ENCODE measurements at places on chromosomes 1 and 21.
A peak's percentile ranks its signal among the peaks of the same experiment; 100 is the strongest.

GRCh38 chr1:23370330-23370708 is 683 bp upstream of the ZNF436 start:
- no peak for DNase-seq

DNA sequence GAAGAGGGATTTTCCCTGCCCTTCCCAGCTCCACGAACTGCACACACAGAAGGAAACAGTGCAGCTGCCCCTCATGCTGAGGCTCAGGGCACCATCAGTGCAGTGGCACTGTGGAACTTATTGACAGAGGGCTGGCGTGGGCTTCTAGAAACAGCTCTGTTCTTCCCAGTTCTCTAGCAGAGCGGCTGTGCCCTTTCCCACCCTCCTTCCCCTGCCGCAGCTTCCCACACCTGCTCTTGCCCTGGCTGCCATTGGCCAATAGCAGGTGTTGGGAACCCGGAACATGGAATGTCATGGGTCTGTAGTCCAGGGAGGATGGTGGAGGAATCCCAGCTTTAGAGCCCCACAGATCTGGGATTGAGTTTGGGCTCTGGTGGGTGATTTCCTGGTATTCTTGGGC is 343.8 kb downstream of the RPS6KC1 start:
- no peak for DNase-seq

DNA sequence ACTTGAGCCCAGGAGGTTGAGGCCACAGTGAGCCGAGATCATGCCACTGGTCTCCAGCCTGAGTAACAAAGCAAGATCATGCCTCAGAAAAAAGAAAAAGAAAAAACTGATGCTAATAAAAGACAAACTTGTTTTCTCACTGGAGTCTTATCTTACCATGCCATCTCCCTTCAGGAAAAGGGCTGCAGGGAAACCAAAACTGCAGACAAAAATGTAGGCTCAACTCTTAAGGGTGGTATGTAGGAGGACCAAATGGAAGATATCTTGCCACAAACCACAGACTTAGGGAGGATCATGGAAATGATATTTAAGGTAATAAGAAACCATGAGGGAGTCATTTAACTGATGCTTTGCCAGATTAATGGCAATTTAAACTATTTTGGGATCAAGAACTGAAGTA is 32.9 kb downstream of the UROD start:
- DNase-seq = no peak

DNA sequence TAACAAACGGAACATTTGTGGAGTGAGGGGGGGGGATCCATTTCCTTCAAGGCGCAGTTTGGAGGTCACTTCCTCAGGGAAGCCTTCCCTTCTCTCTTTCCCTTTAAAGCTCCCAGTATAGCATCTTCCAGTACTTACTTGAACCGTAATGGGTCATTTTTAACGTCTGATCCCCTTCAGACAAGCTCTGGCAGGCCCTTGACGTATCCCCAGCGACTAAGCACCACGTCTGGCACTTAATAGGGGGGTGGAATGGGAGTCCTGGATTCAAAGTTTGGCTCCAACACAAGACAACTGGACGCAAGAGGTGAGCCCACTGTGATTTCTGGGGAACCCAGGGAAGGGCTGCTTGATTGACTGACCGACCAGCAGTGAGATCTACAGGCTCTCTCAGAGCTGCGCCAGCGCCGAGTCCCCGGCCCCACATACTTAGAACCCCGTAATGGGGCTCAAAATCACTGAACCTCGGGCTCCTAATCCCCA is 441 bp downstream of the YARS1 start:
- DNase-seq = no peak

DNA sequence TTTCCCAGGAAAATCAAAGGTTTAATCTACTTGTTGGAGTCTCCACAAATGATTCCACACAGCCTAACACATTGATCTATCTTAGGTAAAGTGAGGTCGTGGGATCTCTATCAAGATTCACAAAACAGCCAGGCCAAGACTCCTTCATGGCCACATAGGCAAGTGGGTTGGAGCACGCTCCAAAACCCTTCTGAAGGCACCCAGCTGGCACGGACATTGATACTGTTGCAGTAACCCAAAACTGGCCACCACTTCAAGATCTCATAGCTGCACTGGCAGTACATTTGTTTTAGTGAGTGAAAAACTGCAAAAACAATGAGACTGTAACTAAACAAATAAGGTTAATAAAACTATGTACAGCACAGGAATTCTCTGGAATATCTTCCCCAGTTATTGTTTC is 61.9 kb downstream of the COLGALT2 start:
- no peak for DNase-seq

- DNase-seq = peak; percentile 23
Observed at GRCh38 chr1:89941110-89941766, 53.7 kb upstream of the ZNF326 start.

DNA sequence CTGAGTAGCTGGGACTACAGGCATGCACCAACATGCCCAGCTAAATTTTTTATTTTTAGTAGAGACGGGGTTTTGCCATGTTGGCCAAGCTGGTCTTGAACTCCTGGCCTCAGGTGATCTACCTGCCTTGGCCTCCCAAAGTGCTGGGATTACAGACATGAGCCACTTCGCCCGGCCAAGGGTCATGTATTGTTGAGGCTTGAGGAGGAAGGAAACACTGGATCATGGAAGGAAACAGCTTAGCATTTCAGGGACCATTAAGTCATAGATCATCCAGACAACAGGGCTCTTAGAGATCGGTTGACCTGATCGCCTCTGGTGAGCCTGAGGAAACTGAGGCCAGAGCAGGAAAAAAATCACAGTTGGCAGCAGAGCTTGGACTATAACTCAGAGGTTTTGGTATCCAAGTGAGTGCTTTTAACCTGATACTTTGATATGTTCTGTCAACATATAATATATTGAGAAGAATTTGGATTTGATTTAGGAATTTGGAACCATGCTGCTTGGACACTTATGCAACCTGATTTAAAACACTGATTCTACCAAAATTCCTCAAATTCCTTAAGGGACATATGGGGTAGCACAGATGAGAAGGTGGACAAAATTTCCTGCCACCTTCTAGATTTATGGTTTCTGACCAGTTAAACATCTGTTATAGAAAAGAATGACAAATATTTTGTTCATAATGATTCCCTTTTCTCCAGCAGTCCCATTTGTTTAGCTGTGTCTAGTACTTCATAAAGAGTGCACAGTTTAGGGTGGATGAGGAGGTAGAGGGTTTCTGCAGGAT is 13.1 kb upstream of the BMP8A start:
- no peak for DNase-seq

DNA sequence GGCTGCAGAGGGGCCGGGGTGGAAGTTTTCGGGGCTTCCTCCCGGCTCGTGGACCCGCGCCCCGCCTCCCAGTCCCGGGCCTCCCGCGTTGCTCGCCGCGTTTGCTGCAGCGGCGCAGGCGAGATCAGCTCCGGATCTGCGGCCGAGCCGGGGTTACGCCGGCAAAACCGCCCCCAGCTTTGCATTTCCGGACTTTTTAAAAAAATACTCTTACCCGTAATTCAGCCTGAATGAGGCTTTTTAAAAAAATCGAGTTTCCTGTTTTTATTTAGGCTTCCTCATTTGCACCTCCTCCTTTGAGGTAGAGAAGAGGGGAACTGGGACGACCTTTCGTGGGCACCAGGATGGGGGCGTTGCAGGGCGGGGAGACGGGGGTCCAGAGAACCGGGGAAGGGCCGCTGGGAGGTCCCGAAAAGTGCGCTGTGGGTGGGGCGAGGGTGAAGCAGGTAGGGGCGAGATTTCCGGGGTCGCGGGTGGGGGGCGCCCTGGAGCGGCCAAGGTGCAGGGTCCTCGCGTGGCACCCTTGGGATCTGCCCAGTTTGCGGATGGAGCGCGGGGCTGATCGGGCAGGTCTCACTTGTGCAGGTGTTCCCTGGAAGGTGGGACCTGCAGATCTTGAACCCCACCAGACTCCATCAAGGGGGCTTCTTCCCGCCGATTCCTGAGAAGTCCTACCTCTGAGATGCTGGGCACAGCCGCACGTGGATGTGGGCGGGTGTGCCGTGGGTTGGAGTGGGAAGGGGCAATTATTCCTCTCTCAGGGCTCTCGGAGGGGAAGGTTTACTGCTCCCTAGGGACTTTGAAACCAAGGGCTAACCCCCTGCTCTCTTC is 1.1 kb downstream of the PIK3CD start:
- peak; percentile 63 for DNase-seq

- DNase-seq = no peak
Observed at GRCh38 chr1:33460144-33460543, 12.3 kb upstream of the ZSCAN20 start.

GRCh38 chr21:43289966-43290365 is 121.2 kb downstream of the CRYAA start:
- DNase-seq = no peak

DNA sequence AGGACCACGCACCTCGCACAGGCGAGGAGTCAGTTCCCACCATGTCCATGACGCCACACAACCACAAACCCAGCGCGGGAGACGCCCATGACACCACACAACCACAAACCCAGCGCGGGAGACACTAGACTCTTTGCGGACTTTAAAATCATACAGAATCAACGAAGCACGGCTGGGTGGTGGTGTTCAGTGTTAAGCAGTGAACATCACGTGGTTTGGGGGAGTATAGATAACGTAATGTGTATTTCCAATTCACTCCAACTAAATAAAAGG is 19.2 kb downstream of the PTTG1IP start:
- no peak for DNase-seq

DNA sequence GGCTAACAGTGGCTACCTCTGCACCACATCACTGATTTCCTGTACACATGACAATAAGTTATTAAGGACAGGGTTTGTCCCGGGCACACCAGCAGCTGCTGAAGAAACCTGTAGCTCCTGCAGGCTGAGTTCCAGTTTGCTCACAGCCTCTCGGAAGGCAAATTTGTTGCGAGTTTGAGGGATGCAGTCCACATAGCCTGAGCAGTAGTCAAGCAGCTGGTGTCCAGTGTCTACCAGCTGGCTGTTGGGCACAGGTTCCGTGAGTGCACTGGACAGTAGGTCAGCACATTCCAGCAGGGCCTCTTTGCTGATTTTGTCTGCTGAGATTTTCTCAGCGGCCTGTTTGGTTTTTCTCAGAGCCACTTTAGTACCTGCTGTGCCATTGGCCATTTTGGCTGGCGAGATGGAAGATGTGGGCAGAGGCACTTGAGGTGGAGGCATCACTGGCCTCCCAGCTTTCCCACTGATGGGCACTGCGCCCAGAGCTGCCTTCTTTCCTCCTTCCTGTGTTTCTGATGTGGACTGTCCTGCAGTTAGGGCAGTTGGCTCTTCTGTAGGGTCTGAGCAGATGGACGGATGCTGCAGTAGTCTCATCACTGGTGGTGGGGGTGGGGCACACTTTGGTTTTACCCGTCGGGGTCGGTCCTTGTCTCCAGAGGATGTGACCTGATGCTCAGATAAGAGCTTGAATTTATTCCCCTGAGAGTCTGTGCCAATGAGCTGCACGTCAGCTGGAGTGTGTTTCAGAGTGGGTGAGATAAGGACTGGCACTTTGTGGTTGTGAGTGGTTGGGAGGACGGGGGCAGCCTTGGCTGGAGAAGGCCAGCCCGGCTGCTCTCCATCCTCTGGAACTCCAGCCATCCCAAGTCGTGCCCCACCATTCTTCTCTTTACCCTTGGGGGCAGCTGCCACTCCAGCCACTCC is 26.1 kb downstream of the TOR3A start:
- DNase-seq = no peak

GRCh38 chr21:42356046-42356445 is 5.3 kb upstream of the TFF2 start:
- no peak for DNase-seq

DNA sequence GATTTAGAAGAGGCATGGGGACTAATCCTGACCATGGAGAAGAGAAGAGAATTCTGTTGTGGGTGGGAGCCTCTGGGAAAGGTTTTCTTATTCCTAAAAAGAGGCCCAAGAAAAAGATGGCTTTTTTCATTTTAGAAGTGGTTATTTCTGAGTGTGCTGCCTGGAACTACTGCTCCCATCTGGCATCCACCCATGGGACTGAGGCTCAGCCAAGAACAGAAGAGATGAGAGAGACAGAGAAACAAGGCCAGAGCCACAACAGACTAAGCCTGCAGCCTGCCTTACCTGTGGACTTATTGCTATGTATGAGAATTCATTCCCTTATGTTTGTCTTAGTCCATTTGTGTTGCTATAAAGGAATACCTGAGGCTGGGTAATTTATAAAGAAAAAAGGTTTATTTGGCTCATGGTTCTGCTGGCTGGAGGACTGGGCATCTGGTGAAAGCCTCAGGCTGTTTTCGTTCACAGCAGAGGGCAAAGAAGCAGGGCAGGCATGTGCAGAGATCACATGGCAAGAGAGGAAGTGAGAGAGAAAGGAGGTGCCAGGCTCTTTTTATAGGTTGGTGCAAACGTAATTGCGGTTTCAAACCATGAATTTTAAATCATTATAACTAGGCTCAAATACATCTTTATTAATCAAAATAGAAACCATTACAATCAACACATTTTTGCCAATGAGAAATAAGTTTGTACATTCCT is 57.5 kb upstream of the PRDM2 start:
- DNase-seq = no peak

GRCh38 chr1:203667616-203668015 is 41.0 kb downstream of the ATP2B4 start:
- DNase-seq = no peak

DNA sequence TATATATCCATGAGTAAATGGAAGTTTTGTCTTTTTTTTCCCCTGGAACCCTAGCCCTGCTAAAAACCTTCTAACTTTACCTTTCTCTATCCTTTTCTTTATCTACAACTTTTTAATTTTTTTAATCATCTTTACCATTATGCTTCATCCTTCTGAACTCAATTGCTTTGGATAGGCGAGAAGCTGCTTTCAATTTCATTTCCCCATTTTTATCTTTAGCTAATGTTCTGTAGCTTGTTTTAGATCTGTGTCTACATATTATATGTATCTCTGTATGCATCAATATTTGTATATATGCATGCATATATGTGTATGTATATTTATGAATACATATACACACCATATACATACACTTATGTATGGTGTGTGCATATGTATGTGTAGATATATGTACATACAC is 57.4 kb downstream of the PTPRC start:
- DNase-seq = no peak

- no peak for DNase-seq
Observed at GRCh38 chr1:108691128-108691941, 775 bp upstream of the PRPF38B start.

GRCh38 chr1:168505006-168505405 is 38.8 kb downstream of the XCL2 start:
- no peak for DNase-seq

DNA sequence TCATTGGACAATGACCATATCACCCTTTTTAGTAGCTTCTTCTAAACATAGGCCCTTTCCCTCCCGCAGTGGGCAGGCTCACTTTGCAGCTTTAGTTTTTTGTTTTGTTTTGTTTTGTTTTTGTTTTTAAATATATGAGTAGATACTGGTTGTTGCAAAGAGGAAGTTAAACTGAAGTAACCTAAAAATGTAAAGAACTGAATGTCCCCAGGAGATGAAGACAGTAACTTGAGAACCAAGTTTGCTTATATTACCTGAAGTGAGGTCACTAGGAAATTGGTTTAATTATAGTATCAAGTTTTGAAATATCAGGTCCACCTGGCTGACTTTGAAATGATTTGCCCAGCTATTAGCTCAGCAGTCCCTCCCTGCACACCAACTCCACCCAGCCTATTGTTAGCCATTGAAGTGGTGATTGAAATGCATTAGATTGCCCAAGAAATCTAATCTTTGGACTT is 18.2 kb downstream of the SMAP2 start:
- DNase-seq = no peak

Measured in activated CD8-positive, alpha-beta memory T cell treated with anti-CD3 and anti-CD28 coated beads, Interleukin-2, amount 50 U/mL, for 4 hours (primary cell).